ENCODE measurements at places on chromosomes 2 and 18.

GRCh38 chr2:204260162-204260877 lies 285.0 kb upstream of the PARD3B start:
- DNase-seq = peak; percentile 25

- DNase-seq = no peak
Observed at GRCh38 chr2:42775186-42775585, 11.3 kb upstream of the OXER1 start.

DNA sequence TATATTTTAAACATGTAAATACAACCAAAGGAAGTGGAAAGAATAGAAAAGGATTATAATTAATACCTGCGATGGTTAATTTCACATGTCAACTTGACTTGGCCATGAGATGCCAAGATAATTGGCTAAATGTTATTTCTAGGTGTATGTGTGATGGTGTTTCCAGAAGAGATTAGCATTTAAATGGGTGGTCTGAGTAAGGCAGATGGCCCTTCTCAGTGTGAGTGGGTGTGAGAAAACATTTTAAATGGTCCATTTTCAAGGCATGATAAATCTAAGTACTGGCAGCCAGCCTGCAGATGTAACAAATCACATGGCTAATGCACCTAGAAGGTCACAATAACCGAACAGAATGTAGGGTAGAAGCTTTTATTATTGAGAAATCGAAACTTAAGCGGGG lies 99.6 kb upstream of the CDH7 start:
- no peak for DNase-seq

GRCh38 chr2:67462738-67463496 lies 65.8 kb downstream of the ETAA1 start:
- DNase-seq = no peak

DNA sequence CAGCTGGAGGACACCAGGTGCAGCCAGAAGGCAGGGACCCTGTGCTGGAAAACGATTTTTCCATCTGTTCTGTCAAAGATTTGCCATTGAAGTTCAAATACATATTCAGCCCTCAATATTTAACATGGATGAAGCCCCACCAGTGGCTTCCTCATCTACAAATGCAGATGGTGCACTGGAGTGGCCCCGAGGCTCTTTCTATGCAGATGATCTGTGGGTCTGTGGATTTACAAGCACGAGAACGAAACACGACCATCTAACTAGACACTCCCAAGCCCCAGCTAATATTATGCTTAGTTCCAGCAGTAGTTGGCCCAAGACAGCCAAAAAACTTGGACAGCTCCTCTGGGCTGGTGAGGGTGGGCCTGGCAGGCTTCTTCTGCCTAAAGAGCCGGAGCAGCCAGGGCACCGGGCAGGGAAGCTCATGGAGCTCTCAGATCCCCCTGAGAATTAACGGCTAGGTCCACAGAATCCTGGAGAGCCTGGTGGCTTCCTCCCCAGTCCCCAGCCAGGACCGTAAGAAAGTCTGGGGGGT lies 9.2 kb upstream of the IL1R2 start:
- DNase-seq = no peak

GRCh38 chr2:24613154-24613814 lies 122.2 kb downstream of the NCOA1 start:
- no peak for DNase-seq

DNA sequence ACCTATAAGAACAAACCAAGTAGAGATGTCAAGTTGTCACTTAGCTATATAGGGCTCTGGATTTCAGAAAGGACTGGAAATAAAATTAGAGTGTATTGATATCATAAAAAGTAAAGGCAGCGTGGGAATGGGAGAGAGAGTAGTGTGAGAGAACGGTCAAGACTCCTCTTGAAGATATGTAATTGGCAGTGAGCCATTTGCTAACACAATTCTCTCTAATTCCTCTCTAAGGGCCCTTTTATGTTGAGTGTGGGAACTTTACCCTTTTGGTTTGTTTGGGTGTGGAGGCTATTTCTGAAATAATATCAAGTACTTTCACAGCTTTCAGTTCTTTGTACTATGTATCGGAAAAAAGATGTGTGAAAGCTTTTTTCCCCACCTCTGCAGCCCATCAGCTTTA lies 196.8 kb downstream of the LRRTM4 start:
- DNase-seq = no peak

GRCh38 chr2:127604986-127605385 lies 41.0 kb upstream of the GPR17 start:
- no peak for DNase-seq

DNA sequence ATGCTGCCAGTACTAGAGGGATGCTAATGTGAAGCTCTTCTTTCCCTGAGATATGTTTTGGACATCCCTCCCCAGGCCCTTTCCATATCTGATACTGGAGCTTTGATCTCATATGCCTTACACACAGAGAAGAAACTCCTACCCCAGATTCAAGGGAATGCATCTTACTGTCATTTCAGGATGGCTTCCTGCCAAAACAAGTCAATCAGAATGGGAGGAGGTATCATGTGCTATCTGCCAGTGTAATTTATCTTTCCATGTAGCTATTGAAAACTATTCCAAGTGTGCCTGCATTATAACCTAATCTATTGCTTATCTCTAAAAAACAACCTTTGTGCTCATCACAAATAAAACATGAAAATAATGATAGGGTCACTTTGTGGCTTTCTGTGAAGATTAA lies 269.9 kb upstream of the SETBP1 start:
- DNase-seq = no peak

DNA sequence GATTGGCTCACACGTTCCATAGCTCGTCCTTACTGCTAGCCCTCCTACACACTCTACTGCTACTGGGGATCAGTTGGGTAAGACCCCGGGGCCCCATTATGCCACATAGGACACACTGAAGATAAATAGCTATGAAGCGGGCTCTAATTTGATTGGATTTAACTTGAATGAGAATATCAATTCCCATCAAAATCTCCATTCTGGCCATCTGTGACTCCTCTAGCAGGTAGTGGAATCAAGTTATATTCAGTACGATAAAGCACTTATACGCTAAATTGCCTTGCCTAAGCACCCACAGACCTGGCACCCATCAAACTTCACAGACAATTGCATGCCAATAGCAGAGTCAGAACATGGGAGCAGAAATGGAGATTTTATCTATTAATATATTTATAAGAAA lies 39.8 kb downstream of the CCDC68 start:
- DNase-seq = no peak

- DNase-seq = no peak
Observed at GRCh38 chr2:117056376-117056748, 758.1 kb upstream of the DDX18 start.

- no peak for DNase-seq
Observed at GRCh38 chr2:8798393-8798792, 39.0 kb downstream of the KIDINS220 start.

- DNase-seq = no peak
Observed at GRCh38 chr2:191316246-191316994, 71.2 kb downstream of the MYO1B start.

DNA sequence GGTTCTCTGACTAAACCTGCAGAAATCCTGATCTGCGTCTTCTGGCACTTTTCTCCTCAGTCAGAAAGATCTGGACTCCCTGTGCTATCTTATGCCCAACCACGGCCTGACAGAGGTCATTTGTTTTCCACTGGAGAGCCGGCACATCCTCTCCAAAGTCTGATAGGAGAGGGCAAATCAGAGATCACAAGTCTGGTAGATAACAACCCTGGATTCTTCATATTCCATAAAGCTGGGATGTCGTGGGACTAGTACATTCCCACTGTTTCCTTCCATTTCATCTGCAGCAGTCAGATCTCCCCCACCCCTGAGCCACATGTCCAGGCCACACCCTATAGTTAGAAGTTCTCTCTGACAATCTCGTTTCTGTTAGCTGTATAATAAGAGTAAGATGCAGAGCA lies 157.0 kb downstream of the MGAT5 start:
- no peak for DNase-seq

DNA sequence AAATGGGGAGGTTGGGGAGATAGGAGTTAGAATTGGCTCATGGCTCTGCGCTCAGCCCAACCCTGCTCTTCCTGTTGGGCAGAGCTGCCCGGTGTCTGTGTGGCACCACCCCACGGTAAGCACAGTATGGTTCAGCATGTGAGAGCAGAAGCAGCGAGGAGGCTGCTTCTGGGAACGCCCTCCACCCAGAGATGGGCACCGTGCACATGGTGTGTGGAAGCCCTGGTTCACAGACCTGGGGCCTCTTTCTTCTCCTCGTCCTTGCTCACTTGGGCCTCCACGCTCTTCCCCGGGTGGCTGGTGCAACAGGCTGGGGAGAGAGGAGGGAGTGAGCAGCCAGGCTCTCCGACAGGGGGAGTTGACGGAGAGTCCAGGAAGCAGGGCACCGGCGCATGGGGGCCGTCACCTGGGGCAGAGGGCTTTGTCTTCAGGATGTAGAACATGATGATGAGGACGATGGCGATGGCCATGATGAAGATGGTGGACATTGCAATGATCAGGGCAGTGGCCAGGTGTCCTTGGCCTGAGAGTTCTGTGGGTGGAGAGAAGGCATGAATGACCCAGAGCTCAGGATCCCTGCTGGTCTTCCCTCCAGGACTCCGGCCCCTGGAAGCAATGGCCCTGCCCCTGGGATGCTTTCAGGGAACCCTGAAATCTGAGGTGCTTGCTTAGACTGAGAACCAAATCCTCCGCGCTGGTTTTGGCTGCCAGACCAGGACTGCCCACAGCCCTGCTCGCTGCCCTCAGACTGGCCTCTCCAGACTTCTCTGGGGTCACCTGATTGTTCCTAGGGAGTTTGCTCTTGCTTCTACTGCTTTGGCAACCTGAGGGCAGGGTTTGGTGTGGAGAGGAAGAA lies 78.3 kb downstream of the EDAR start:
- no peak for DNase-seq

DNA sequence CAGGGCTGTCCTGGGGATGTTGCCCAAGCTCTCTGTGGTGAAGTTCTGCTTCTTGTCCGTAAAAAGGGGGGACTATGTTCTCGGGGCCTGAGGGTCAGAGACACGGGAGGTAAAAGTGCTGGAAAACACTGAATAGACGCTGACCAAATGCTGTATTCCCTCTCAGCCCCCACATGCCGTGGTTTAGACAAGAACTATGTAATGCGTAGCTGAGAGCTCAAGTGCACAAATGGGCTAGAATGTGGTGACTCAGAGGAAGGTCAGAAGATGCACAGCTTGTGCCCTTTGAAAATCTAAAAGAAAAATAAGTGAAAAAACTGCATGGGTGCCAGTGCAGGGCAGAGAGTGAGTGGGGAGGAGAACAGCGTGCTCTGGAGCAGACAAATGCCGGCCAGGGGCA lies 80.3 kb upstream of the MAP4K4 start:
- no peak for DNase-seq

GRCh38 chr2:39385172-39385571 lies 51.9 kb downstream of the MAP4K3 start:
- DNase-seq = no peak

DNA sequence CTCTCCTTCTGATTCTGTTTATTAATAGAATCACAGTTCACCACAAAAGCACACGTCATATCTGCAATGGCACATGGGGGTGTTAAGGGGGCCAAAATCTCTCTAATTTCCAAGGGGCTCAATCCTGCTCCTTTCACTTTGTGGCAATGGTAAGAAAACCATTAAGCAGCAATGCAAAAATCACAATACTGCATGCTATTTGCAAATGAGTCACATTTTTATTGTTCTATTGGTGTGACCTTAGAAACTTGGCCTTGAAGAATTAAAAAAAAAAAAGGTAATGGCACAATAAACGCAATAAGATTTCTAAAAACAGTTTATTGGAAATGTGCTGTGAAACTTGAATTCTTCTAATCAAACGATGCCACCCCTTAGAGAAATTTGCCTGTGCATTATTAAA lies 251.5 kb downstream of the ZNF521 start:
- no peak for DNase-seq

GRCh38 chr2:47346107-47346506 lies 56.8 kb upstream of the MSH2 start:
- DNase-seq = no peak

DNA sequence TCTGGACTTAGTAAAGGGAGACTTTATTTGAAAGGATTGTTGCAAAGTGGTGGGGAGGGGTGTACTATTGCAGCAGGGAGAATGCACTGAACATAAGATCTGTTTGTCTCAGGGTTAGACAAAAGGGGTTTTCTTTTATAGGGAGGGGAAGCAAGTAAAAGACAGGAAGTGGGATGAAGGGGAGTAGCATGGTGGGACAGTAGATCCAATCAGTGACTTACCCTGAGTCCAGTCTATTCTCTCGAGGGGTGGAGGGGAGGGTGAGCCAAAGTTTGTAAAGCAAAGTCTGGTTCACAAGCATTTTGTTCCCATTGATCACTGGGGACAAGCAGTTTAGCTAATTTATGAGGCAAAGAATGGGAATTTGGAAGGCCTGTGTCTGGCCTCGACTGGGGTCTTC lies 35.0 kb upstream of the CYP27C1 start:
- no peak for DNase-seq

DNA sequence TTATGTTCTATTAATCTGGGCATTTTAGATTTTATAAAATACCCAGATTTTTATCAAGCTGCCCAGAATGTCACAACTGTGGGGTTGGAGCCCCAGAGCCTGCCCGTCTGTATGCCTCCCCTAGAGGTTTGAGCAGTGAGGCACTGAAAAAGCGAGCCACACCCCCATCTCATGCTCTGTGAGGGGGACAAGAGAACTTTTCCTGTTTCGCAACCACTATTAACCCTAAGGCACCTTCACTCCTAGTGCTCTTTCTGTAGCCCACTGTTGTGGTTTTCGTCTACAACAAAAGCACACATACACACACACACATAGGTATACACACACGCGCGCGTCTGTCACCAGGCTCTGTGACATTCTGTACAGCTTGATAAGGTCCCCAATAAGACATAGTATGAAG lies 38.0 kb downstream of the DCDC2C start:
- no peak for DNase-seq

GRCh38 chr2:236994361-236994760 lies 91.3 kb upstream of the COPS8 start:
- no peak for DNase-seq

DNA sequence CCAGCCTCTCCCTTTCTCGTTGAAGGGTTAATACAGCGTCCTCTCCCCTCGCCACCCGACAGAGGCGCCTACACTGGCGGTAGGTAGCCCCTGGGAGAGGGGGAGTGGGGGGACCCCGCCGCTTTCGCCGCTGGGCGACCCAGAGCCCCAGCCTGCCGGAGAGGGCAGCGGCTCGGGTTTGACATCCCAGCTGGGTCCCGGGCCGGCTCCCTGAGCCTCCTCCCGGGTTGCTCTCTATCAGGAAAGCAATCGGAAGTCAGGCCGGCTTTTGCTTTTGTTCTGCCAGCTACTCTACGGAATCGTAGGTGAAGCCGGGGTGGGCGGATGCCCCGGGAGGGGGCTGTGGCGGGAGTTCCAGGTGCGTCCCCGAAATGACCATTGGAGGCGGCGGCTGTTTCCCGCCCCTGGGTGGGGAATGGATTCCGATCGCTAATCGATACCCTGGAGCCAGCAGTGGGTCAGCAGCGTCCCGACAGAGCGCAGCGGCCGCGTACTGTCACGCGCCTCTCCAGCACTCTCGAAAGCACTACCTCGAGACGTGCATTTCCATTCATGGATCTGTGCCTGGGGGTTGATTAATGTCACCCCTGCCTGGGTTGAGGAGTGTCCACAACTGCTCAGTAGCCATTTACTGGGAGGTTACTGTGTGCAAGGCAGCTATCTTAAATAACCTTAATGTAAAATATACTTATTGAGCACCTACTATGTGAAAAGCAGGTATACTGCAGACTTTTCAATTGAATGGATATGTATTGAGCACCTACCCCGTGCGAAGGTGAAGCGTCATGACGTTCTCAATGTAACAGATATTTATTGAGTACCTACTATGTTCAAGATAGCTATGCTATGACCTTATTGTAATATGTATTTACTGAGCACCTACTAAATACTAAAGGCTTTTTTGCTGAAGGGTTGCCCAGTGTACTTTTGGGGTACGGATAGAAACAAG lies 1.1 kb downstream of the MAPK4 start:
- DNase-seq = no peak

All from NCI-H2107 (cell line).